Brain microvascular endothelial cell (primary cell): ENCODE measurements at places on chromosomes 13 and 19.

DNA sequence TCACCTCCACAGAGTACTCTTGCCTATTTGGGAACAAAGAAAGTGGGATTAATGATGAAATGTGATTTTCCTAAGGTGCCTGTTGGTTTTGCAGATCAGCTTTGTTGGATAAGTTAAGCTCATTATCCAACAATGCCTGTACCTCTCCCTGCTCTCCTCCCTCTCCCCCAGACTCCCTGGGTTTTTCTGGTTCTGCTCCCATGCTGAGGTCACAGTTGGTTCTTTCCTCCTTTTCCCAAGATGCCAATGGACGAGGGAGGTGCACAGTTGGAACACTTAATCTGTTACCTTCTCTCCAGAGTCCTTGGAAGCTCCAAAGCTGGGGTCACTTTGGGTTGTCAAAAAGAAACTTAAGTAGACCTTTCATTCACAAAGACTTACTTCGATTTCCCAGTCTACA is 1.6 kb downstream of the OXGR1 start:
- DNase-seq, result no peak

GRCh38 chr19:55486043-55486970 is 1.3 kb downstream of the NAT14 start:
- DNase-seq, result no peak

DNA sequence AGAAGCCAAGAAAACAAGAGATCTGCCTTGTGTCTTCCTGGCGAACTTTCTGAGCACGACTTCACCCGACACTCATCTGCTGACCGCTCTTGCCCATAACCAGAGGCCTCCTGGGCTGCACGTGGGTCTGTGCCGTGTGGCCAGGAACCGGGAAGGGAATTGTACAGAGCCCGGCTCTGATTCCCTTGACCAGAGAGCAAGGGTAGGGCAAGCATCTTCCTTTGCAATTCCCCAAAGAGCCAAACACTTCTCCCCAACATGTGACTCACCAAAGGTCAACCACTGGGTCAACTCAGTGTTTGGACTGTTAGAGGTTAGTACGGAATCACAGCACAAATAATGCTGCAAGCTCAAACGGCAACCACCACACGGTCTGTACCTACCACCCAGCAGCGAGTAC is 48.9 kb downstream of the KLF2 start:
- peak; percentile 70 for DNase-seq

DNA sequence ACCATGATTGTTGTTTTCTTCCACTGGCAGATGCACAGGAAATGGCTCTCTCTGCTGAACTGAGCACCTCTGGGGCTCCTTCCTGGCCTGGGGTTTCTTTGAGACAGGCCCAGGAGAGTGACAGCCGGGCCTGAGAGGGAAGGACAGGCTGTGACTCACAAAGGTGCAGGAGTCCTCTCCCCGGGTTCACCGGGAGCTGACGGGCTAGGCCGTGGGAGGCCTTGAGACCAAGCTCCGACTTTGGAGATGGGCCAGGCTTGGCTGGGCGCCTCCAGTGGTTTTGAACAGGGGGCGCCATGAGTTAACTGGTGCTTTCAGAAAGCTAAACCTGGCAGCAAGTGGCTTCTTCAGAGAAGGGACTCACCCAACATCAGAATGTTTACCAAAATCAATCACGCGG is 143.4 kb downstream of the URI1 start:
- no peak for DNase-seq

- DNase-seq, result no peak
Measured at GRCh38 chr19:723247-723646, 14.5 kb downstream of the PALM start.
